Esophagus mucosa (tissue), 1 donor: ENCODE measurements at places on chromosomes 3 and 15. TPM values are rescaled to one million over a fixed set of nuclear protein-coding genes. Genes with fewer than 3 reads are reported as not detected.

DNA sequence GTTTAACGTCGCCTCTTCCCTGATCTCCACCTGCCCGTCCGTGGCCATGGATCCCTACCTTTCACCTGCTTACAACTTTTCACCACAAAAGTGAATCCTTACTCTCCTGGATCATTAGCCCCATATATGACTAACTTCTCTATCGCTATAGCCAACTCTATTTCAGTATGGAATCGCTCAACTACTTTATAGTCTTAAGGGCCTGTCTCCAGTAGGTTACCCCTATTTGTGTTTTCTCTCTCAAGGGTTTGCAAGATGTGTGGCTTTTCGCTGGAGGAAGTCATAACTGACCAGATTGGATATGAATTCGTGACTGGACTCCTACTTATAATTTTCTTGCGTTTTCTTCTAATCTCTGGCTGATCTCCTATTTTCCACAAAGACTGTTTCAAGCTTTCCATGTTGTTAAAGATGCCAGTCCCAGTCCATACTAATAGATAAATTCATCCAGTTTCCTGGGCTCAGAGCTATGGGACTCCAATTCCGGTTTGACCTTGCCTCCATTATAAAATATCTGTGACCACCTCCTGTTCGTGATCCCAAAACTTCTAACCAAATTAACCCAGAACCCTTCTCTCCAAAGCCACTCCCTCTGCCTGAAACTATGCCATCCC is 1.3 kb upstream of the STAG1 start:
- no peak for ATAC-seq

GRCh38 chr15:63551400-63551799 is 45.8 kb upstream of the FBXL22 start:
- ATAC-seq: no peak

GRCh38 chr3:88767746-88768145 is 339.7 kb upstream of the EPHA3 start:
- no peak for ATAC-seq

GRCh38 chr3:49928481-49929017 is 1.1 kb downstream of the MON1A start:
- ATAC-seq: no peak

DNA sequence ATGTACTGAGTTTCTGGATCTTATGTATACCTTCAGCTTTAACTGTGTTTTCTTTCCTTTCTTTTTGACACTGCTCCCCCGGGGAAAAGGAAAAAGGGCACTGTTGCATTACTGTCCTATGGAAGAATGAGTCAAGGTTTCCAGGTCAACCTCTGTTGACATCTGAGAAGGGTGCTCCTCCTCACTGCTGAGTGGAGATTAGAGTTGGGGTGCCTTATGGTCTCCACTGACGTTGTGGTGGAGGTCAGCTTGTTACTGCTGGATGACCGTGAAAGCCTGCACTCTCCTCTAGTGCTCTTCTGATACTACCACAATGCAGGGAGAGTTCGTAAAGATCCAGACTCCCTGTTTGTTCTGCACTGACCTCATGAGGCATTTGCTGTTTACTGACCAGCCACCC is 252.1 kb upstream of the GRM7 start:
- no peak for ATAC-seq

DNA sequence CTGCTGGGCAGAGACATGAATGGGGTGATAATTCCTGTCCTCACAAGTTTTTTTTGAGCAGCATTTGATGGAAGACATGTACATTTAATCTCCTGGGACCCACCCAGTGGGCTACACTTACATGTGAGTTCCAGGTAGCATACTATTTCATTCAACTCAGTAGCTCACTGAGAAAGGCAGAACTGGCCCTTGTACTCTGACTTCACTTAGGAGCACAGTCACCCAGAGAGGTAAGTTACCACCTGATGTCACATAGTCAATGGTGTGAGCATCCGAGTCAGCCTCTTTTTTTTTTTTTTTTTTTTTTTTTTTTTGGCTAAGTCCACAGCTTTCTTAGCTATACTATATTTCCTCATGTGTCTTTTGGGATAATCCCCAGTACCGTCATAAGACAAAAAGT is 32.7 kb upstream of the MCTP2 start:
- ATAC-seq: peak; percentile 74

- peak; percentile 71 for ATAC-seq
These were observed 18.3 kb downstream of the CALML4 start for GRCh38 chr15:68186671-68187397.

- no peak for ATAC-seq
These were observed 1052.8 kb downstream of the NAALADL2 start for GRCh38 chr3:175911937-175912336.

DNA sequence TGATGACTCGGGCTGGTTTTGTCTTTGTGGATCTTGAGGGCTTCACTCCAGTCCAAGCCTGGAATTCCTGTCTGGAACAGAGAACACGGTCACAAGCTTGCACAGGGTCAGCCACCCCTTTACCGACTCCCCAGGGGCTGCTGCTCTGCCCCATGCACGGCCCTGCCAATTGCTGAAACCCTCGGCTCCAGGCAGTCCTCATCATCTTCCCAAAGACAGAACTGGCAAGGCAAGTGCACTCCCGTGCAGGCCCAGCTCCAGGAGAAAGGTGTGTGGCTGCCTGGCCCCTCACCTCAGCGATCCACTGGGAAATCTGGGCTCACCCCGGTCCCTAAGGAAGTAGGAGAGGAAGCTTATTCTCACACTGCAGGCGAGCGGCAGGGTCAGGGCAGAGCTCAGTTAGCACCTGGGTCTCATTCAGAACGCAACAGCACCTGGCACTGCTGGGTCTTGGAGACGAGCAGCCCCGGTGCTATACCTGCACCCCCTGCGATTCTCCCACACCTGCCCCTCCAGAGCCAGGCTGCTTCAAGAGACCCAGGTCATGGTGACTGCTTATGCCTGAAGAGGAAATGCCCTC is 7.2 kb downstream of the MAP6D1 start:
- no peak for ATAC-seq

DNA sequence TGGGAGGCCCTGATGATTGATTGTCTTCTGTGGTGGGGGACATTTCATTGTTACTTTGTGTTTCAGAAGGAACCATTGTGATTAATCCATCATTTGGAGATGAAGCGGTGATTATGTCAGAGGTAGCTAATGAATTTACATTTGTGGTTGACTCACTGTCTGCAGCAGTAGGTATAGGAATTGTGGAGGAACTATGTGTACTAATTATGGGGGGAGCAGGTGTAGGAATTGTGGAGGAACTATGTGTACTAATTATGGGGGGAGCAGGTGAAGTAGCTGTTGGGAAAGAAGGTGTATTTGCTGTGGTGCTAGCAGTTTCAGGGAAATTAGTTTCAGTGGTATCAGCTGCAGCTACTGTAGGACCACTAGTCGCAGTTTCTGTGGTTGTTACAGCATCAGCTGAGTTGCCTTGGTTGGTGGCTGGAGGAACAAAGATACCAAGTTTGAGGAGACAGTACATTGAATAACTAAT is 6.9 kb downstream of the MUC13 start:
- no peak for ATAC-seq

GRCh38 chr3:183437061-183437460 is 8.6 kb upstream of the MCF2L2 start:
- no peak for ATAC-seq

- ATAC-seq: peak; percentile 54
These were observed 589 bp downstream of the NEIL1 start for GRCh38 chr15:75347222-75348033.

- ATAC-seq: no peak
These were observed 303.5 kb upstream of the GADL1 start for GRCh38 chr3:31197941-31198340.

DNA sequence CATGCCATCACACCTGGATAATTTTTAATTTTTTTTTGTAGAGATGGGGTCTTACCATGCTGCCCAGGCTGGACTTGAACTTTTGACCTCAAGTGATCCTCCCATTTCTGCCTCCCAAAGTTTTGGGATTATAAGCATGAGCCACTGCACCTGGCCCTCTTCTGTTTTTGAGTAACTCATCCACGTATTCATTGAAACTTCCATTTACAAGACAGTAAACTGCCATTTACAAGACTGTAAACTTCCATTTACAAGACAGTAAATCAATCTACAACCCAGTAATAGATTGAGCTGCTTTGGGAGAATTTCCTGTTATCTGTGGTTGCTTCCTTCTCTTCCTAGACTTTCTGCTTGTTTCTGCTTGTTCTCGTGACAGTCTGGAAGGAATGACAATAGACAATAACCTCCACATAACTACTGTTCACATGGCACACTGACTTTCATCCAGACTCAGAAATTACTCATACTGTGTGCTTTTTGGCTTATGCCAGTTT is 114.7 kb upstream of the CCNL1 start:
- peak; percentile 59 for ATAC-seq

GRCh38 chr3:12611117-12611516 is 52.8 kb downstream of the RAF1 start:
- no peak for ATAC-seq

- ATAC-seq: no peak
These were observed 7.1 kb upstream of the HDAC11 start for GRCh38 chr3:13473020-13473419.

DNA sequence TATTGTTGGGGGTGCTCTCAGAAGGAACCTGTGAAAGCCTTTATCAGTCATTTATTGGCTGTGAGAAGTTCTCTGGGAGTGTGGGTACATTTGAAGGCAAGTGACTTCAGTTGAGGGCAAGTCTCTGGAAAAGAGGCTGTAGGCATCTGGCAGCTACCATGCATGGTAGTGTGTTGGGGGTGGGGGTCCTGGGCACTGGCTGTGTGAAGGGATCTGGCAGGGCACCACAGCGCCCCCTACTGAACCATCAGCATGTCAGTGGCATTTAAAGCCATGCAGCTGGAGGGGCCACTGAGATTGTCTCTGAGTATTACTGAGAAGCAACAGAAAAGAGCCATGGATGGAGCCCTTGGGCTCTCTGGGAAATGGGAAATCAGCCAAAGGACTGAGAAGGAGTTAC is 30.6 kb downstream of the CRTAP start:
- no peak for ATAC-seq

GRCh38 chr3:158753854-158754253 is 21.6 kb upstream of the RARRES1 start:
- ATAC-seq: no peak

- ATAC-seq: no peak
These were observed 7.7 kb upstream of the IRAK2 start for GRCh38 chr3:10157031-10157430.

Gene POPDC2
- 0.60 TPM for total RNA-seq

Gene RPL4
- total RNA-seq: 2,164 TPM

Gene EFHB
- not detected for total RNA-seq

Gene RBP2
- not detected for total RNA-seq

Gene STAG1
- total RNA-seq: 19.3 TPM

Gene DPPA2
- total RNA-seq: not detected

Gene TICRR
- 17.0 TPM for total RNA-seq

Gene CTXN2
- not detected for total RNA-seq

Gene ANKRD28
- 29.2 TPM for total RNA-seq
